ENCODE measurements at places on chromosomes 13 and 19. TPM values are rescaled to one million over a fixed set of nuclear protein-coding genes. Genes with fewer than 3 reads are reported as not detected.

DNA sequence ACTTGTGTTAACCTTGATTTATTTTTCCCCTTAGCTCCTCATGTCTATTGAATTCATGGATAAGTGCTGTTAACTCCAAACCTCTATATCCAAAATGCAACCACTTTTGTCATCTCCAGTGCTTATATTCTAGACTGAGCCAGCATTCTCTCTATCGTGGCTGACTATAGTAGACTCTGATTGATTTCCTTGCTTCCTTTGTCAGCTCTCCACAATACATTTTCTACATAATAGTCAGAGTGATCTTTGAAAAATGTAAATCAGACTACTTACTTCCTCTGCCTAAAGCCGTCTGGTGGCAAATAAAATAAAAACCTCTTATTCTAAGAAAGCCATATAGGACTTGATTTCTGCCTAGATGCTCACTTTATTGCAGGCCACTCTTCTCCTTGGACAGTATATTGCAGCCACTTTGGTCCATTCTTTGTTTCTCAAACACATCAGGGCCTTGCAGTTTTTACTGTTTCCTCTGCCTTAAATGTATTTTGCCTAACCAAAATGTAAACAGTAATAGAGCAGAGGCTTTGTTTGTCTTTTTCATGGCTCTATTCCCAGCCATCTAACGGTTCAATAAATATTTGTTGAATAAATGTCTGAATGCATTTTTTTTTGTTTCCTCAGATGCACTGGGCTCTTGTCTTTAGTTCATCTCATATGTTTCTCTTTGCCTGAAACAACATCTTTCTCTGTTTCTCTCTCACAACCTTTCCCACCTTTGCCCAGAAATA lies 243.6 kb upstream of the CSNK1A1L start:
- no peak for DNase-seq

PCDH17 gene
- total RNA-seq, result 2.7 TPM

BSG gene
- 833 TPM for total RNA-seq

- peak; percentile 51 for DNase-seq
These were observed 1.9 kb downstream of the ISYNA1 start for GRCh38 chr19:18435842-18436670.

GRCh38 chr13:44104969-44105368 lies 225.3 kb downstream of the LACC1 start:
- DNase-seq, result peak; percentile 58

- peak; percentile 63 for DNase-seq
These were observed 9.2 kb upstream of the CLC start for GRCh38 chr19:39746836-39747529.

GRCh38 chr13:49829715-49830114 lies 37.2 kb upstream of the KPNA3 start:
- no peak for DNase-seq

DNA sequence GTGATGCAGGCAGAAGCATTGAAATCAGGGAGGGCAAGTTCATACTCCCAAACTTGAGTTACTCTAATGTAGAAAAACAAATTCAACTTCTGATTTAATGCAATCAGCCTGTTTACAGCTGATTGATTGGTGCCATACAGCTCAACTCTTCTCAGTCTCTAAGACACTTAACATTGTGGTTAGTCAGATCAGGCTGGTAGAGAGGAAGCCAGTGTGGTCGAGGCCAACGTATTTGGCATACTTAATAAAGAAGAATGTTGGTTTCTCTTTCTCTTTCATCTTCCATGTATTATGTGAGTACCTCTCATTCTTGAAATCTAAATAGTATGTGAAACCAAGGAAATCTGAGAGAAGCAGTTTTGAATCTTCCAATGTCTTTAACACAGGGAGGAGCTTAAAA lies 255.0 kb upstream of the SLITRK1 start:
- DNase-seq, result no peak

- DNase-seq, result peak; percentile 97
These were observed 7.3 kb downstream of the RPS16 start for GRCh38 chr19:39428283-39429112.

GRCh38 chr13:101397742-101398141 lies 18.6 kb downstream of the NALCN start:
- DNase-seq, result no peak

- DNase-seq, result no peak
These were observed 70.5 kb upstream of the ZNF420 start for GRCh38 chr19:37007587-37008220.

DNA sequence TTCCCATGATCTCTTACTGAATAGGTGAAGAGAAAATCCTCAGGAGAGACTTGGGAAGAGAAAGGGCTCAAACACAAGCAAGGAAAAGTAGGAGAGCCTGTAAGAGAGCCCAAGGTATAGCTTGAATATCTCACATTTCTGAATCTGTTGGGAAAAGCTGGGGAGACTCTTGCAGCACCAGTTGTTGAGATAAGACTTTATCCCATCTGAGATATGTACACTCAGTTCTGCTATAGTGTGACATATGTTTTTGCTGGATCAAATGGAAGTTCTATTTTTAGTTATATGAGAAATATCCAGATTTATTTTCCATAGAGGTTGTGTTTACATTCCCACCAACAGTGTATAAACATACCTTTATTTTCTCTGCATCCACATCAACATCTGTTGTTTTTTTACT lies 246.1 kb downstream of the NDFIP2 start:
- no peak for DNase-seq

GRCh38 chr19:3767050-3767449 lies 4.6 kb downstream of the MRPL54 start:
- no peak for DNase-seq

GRCh38 chr19:17405250-17406045 lies at the start of gene BST2:
TSS of gene BST2 (minus strand) at chr19:17405630. CDS start at chr19:17405575, 55 bp downstream.
- DNase-seq, result peak; percentile 69

DNA sequence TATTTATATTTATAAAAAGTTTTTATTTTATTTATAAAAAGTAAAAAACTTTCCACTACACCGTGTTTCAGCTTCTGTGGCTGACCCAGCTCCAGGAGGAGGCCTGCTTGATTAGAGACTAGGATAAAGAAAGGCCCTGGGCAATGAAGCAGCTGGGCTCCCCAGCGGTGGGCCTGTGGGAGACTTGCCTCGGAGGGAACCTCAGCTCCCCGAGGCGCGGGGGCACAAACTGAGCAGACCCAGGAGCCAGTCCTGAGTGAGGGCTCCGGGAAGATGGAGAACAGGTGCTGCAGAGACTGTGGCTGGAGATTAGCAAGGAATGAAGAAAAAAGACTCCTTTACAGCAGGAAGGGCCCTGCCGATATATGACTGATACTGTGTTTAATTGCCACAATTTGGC lies 63.8 kb upstream of the GJB6 start:
- no peak for DNase-seq

POLR1D gene
- 135 TPM for total RNA-seq

ZNF112 gene
- total RNA-seq, result 6.2 TPM

GRCh38 chr13:104823709-104824108 lies 1711.8 kb downstream of the EFNB2 start:
- no peak for DNase-seq

DNA sequence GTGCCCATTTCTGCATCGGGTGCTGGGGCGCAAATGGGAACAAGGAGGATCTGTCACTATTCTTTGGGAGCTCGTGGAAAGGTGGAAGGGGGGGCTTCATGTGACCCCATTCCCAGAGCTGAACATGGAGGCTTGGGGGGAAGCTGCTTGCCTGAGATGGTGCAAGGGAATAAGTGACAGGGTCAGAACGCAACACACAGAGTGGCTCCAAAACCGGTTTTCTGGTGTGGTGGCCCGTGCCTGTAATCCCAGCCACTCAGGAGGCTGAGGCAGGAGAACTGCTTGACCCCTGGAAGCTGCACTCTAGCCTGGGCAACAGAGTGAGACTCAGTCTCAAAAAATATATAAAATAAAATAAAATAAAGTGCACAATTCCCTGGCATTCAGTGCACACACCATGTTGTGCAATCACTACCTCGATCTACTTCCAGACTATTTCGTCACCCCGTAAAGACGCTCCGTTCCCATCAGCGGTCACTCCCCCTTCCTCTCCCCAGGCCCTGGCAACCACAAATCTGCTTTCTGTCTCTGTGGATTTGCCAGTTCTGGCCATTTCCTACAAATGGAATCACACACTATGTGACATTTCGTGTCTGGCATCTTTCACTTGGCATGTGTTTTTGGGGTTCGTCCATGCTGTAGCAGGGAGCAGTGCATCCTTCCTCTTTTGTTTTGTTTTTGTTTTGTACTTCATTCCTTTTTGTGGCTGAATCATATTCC lies 18.2 kb upstream of the COMP start:
- DNase-seq, result no peak

DNA sequence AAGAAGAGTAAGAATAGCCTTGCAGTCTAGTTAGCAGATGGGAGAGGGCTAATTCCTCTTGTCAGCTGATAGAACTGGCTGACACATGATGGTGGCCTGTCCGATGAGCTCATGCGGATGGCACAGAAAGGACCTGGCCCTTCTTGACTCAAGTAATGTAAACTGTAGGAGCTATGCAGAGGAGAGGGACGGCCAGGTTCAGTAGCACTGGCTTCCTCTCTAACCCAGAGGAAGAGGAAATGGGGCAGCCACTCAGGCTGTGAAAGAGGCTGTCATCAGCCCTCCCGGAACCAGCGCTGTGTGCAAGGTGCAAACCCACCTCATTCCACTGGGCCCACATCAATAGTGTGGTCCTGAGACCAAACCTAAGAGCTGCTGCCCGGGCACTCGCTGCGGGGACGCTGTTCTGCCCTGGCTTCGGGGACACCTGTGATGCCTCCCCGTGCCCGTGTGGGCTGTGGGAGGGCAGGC lies 30.8 kb upstream of the USE1 start:
- no peak for DNase-seq

- no peak for DNase-seq
These were observed 58.3 kb downstream of the RAP2A start for GRCh38 chr13:97492257-97492656.

DNA sequence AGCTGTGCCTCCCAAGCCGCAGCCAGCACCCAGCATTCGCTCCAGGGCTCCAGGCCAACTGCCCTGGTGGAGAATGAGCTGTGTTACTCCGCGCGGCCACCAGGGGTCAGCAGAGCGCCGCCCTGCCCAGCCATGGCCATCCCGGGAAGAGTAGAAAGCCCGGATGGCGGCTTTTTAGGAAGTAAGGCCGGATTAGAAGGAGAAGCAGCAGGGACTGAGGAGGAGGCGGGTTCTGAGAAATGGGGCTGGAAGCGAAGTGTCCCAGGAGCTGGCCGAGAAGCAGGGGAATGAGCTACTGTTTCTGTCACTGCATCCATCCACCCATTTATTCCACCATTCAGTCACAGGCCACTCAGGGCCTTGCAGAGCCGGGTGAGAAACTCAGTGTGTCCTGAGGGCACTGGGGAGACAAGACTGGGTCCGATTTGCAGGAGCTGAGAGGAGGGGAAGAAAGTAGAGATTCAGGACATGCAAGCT lies 6.6 kb upstream of the NPAS1 start:
- peak; percentile 97 for DNase-seq

DNA sequence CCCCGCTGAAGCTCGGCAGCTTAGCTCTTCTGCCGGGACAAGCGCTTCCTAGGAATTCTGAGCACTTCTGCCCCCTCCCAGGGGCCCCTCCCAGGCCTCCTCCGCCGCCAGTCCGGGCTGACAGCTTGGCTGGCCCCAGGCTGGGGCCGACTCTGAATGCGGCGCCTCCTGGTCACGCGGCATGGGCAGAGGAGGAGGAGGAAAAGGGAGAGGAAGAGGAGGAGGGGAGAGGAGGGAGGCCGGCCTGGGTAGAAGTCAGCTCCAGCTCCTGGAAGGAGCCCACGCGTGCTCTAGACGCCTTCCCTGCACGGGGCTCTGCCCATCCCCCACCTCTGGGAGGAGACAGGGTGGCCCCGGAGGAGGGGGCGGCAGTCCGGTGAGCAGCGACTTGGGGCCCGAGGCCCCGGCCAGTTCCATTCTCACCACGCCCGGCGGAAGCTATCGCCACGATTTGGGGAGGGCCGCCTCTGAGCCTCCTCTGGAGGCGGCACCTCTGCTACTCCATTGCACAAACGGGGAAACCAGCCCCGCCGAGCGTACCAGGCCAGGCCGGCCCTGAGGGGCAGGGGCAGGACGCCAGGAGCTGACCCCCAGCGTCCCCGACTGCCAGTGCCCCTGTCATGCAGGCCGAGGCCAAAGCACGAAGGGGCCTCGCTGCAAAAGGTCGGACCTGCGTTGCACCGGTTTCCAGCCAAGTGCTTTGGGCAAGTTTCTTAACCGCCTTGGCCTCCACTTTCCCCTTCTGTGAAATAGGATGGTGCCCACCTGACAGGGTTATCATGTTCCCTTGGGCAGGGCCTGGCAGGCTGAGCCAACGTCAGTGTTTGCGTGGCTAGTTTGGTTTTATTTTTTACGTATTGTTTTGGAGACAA lies 31.6 kb downstream of the CCNE1 start:
- peak; percentile 71 for DNase-seq

- DNase-seq, result no peak
These were observed 480.3 kb downstream of the LIG4 start for GRCh38 chr13:107734891-107735625.

CALR3 gene
- 0.25 TPM for total RNA-seq

GRCh38 chr13:113853518-113854237 lies 10.2 kb downstream of the GAS6 start:
- peak; percentile 35 for DNase-seq

DNA sequence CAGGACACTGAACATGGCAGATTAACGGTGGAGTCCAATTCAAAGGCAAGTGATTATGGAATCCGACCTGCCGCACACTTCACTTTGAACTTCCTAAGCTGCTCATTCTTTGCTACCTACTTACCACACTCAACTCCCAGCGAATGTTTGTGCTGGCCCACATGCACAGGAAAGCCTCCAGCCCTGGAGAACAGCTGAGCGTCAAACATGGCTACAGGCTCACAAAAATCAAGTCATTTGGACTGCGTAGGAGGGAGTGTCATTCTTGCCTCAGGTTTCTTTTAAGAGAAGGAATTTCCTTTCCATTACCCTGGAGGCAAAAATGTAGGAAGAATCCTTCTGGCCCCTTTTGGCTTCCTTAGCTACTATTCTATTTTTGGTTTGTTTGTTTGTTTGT lies 41.3 kb upstream of the IPO5 start:
- DNase-seq, result no peak

- peak; percentile 91 for DNase-seq
These were observed 96.8 kb downstream of the ATP8A2 start for GRCh38 chr13:25468325-25469168.
